Activated T-helper 9 cell treated with anti-CD3 and anti-CD28 coated beads, Interleukin-2, amount 50 U/mL, for 16 hours (primary cell): ENCODE measurements at places on chromosomes 6 and 20.
A peak's percentile ranks its signal among the peaks of the same experiment; 100 is the strongest.

DNA sequence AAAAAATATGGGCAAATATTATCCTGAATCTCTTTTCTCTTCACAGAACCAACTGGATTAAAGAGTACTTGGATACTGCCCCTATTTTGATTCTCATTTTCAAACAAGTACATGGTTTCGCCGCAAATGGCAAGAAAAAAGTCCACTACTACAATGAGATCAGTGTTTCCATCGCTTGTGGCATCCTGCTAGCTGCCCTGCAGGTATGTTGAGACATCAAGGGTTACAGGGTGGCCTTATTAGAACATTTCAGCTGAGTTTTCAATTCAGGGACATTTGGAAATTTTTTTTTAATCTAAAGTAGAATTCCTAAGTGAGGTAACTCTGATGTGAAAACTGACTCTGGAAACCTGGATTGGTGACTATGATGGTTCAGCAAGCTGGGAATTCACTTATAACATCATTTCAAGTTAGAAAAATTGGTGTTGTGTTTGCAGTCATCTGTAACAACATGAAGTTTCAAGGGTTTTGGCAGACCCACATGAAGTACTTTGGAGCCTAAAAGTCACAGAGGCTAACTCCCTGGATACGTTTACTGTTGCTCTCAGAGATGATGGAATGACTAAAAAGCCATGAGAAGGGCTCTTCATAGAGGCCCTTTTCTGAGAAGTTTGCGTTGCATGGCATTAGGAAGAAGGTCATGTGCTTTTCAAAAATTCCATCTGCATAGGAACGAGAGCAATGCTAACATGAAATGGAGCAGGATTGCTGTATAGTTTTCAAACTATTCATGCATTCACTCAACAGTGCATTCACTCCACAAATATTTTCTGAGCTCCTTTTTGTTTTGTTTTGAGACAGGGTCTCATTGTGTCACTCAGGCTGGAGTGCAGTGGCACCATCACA, 25.5 kb downstream of the IYD start:
- no peak for DNase-seq

DNA sequence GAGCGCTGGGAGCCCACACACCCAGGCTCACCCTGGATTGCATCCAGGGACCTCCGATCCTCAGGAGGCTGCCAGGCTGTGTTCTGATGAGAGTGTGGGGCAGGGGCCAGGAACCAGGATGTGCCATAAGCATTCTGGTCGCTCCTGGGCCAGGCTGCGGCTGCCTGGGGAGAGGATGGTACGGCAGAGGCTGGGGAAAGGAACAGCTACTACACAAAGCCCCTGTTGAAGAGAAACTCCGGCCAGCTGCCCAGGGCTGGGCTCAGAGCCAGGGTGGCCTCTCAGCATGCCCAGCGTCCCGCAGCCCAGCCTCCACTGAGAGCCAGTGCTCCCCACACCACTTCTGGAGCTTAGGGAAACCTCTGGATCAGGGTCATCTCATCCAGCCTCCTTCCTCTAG, 21.7 kb upstream of the OCSTAMP start:
- DNase-seq, result no peak

DNA sequence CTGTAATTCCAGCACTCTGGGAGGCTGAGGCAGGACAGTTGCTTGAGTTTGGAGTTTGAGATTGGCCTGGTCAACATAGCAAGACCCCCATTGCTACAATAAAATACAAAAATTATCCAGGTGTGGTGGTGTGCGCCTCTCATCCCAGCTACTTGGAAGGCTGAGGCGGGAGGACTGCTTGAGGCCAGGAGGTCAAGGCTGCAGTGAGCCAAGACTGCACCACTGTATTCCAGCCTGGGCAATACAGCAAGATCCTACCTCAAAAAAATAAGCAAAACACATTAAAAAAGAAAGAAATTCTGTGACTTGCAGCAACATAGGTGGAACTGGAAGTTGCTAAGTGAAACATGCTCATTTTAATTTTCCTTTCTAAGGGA, 106.0 kb upstream of the NFATC2 start:
- DNase-seq, result no peak

GRCh38 chr6:28115799-28116198, 8.6 kb upstream of the ZSCAN16 start:
- DNase-seq, result no peak

DNA sequence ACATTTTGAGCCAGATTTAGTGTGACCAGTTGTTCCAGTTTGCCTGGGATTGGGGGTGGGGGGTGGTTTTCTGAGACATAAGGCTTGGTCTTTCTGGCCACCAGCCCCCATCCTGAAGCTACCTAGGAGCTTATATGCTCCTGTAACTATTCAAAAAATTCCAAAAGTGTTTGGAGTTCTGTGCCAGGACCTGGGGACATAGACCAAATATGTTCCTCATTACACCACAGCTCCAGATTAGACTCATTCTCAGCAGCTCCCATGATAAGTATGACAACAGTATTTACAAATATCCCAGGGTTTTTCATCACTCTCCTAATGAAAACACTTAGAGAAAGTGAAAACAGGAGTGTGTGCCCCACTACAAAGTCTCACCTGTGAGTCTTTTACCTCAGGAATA, 37.8 kb upstream of the RNF144B start:
- no peak for DNase-seq

- peak; percentile 65 for DNase-seq
These were observed at the start of gene SDC4 for GRCh38 chr20:45347936-45348778. Gene SDC4, minus strand, starts transcription at chr20:45348424. Its CDS starts 40 bp downstream, at chr20:45348384.

GRCh38 chr20:44073011-44073674, 113.8 kb downstream of the JPH2 start:
- DNase-seq, result no peak

DNA sequence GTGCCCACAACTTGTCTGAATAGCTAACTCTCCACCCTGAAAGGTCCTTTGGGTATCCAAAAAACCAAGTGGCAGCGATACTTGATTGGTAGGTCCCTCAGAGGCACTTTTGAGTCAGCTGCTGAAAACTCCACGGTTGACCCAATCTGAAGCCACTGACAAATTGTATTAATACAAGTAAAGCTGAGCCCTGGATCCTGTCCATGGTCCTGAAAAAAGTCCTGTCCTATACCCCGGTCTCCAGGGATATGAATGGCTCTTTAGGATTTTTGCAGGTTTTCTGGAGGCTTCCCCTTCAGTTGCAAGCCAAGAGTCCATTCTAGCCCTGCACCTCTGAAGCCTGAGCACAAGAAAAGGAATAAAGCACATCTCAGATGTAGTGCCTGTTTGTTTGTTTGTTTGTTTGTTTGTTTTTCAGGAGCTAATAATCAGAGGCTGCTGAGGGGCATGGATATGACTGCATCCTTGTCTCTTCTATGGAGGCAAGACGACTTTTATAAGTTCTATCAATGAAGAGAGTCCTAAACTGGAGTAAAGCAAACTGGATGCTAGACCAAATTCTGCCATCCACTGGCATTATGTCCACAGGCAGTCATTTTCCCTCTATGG, 1.7 kb upstream of the SLC12A5 start:
- no peak for DNase-seq

- no peak for DNase-seq
These were observed 45.2 kb downstream of the DSTN start for GRCh38 chr20:17614812-17615644.

GRCh38 chr6:14818422-14818884, 427.4 kb upstream of the JARID2 start:
- no peak for DNase-seq

GRCh38 chr6:15966000-15966520, 162.8 kb upstream of the MYLIP start:
- no peak for DNase-seq

GRCh38 chr6:127173156-127173940, 54.9 kb downstream of the RSPO3 start:
- DNase-seq, result no peak

DNA sequence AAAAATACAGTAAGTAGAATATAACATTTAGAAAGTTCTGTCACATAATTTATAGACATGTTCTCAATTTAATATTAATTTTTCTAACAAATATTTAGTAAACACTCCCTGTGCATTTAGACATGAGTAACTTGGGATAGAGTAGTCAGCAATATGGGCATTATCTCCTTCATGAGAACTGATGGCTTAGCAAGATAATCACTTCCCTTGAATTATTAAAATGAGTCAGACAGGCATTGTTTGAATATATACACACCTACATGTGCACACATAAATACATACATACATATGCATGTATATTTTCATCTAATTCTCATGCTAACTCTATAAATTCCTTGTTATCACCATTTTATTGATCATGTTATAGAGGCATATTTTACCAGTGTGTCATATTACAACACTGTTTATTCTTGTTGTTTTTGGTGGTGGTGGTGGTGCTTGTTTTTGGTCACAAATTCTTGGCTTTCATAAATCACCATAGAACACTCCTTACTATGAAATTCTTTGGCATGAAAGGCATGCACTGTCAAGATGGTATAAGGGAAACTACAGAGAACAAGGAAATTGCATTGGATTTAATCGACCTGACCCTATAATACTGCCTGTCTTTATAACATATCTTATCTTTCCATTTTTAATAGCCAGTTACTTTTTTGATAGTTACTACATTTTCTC, 434.5 kb upstream of the MANEA start:
- no peak for DNase-seq

DNA sequence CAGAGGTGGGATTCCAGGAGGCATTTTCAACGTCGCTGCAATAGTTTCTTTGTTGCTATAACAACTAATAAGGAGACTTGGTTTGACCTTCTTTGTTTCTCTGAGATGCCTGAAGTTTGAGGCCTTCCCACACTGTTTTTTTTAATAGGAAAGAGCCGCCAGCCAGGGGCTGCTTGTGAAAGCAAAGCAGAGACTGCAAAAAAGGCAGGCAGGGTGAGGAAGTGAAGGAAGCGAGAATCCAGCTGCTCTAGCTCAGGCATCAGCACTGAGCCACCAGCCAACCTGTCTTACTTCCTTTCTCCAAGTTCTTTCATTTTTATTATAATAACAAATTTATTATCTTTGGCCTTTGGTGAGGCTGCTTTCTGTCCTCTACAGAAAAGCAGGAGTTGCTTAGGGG, 179.1 kb downstream of the DOK5 start:
- DNase-seq, result no peak

DNA sequence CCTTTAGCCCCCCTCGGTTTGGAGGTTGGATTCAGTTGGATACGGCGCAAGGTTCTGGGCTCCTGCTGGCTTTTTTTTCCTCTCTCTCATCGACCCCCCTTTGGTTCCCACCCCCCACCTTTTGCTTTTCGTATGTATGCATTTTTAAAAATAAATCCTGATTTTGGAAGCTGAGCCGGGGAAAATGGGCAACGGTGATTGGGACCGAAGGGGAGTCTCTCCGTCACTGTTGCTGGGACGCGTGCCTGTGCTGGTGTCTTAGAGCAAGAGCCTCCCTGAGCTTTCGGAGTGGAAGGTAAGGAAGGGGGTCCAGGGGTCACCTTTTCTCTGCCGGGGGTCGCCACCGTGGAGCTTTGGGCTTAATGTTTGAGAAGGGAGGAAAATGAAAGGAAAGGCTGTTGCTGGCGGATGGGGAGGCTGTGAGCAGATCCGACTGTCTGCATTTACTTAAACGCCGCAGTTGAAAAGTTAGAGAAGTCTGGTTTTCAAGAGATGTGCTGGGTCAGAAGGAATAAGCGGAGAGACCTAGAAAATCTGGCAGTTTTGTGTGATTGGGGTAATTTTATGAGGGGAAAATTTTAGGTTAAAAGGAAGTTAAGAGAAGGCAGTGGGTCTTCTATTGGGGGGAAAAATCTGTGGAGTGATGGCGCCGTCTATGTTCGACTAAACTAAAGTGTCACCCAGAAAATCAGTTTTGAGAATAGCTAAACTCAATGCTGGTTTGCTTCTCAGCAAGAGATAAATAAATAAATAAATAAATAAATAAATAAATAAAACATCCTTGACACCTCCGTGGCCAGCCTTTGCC, 828 bp downstream of the ADGRB3 start:
- no peak for DNase-seq

DNA sequence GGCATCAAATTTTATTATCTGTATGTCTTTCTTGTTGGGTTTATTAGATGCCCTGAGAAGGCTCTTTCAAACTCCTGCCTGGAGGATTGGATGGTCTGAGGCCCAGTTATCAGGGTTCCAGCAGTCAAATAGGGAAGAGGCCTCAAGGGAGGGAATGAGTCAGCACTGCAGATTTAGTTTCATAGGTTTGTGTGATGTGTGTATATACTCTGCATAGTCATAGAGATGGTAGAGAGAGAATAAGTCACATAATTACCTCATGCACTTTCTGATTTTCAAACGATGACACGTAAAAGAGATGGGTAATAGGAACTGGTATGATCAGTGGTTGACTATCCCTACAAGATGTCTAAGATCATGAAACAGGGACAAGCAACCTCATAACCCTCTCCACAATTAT, 82.1 kb downstream of the ADAT2 start:
- no peak for DNase-seq

- DNase-seq, result no peak
These were observed 14.1 kb downstream of the DAAM2 start for GRCh38 chr6:39806278-39806677.

GRCh38 chr20:52010541-52010940, 181.0 kb downstream of the ZFP64 start:
- no peak for DNase-seq

DNA sequence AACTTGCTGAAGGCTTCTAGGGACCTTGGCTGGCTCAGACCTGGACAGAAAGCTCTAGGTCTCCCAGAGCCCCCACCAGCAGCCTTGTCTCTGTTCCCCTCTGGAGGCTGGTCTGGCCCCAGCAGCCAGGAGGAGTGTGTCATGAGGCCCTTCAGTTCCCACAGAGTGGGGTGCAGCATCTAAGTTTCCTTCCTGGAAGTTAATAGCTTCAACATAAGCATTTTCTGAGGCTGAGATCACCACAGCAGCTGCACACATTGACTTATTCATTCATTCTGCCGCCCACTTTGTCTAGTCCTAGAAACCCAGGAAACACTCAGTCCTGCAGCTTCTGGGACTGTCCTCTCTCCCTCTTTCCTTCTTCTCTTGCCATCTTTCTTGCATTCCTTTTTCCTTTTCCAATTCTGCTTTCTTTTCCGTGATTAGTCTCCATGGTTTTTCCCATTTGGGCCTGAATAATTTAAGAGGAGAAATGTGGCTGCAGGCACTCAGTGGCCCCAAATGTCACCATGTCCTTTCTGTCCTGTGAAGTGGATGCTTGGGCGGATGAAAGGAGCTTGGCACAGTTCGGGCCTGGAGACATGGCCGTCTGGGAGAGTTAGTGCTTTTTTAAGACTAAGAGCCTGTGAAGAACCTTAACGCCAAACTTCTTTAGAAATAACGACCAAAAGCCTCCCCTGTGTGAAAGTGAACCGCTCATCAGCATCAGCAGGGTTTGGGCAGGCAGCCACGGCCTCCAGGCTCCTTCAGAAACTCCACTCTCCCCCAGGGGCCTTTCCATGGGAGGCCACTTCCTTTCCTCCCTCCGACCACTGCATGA, 31.0 kb upstream of the PCMTD2 start:
- DNase-seq, result no peak

- no peak for DNase-seq
These were observed 5.6 kb downstream of the TAGAP start for GRCh38 chr6:159038914-159039884.

- DNase-seq, result no peak
These were observed 490.8 kb downstream of the EPM2A start for GRCh38 chr6:145244349-145245100.
